Gastroesophageal sphincter (tissue), 4 donors: ENCODE measurements at places on chromosomes 12 and 14. TPM values are rescaled to one million over a fixed set of nuclear protein-coding genes. Genes with fewer than 3 reads are reported as not detected.

DNA sequence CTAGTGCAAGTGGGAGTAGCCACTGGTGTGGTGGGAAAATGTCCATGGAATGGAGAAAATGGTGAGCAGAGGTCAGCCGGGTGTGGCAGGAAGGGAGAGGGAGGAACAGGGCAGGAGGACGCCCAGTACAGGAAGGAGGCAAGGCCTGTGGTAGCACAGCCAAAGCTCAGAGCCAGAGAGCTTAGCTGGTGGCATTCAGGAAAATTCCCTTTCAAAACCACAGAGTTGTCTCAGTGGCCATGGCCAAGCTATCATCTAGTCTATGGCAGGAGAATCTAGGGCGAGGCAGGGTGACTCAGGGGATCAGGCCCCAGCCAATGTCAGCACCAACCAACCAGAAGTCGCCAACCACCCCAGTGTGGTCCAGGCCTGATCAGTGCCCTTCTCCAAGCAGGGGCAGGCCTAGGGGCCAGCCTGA is 67.7 kb upstream of the DDX11 start:
- ATAC-seq = no peak

DNA sequence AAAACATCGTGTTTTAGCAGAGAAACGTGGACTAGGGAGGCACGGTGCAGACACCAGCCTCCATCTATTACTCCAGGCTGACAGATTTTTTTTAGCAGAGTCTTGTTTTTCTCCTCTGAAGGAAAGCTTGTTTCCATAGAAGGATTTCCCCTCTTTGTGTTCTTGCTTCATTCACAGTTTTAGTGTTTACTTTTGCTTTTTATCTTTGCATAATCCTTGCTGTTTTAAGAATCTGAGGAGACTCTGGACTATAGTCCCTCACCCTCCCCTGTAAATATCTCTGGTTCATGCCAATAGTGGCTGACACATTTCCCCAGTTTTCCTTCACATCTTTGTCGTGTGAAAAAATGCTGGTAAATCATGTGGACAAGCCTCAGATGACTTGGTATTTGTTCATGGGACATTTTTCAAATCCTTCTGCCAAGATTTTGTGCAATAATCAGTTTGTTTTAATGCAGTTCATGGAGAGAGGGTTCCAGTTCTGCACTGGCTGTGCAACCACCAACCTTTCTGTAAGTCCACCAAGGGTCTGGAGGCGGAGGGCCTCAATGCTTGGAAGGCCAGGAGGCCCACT is 39.9 kb upstream of the TMCC3 start:
- ATAC-seq = peak; percentile 81

DNA sequence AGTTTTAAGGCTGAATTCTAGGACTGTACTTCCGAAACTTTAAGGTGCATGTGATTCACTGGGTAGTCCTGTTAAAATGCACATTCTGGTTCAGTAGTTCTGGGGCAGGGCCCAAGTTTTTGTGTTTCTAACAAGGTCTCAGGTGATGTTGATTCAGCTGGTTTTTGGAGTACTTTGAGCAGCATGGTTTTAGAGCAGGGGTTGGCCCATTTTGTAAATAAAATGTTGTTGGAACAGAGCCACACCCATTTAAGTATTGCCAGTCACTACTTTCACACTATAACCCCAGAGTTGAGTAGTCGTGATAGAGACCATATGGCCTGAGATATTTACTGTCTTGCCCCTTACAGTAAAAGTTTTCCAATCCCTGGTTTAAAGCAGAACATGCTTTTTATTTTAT is 111.3 kb downstream of the SYNE2 start:
- ATAC-seq = no peak

GRCh38 chr12:1977588-1977987 is 26.7 kb downstream of the DCP1B start:
- ATAC-seq = no peak

DNA sequence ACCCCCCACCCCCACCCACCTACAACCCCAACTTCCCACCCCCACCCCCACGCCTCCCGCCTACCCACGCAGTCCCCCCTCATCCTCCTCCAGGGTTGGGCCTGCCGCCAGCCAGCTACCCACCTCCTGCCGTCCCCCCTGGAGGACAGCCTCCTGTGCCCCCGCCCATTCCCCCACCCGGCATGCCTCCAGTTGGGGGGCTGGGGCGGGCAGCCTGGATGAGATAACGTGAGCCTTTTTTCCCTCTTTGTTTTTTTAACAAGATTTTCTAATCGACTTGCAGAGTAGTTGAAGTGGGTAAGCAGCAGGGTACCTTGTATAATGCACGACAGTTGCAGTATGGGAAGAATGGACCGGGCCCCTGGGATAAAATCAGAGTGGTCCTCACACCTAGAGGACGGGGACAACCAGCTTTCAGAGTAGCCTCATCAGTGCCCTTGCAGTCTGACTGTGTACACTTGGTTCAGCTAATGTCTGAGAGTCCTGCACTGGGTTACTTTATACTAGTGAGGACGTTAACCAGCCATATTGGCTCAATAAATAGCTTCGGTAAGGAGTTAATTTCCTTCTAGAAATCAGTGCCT is 29.4 kb downstream of the CCNK start:
- no peak for ATAC-seq

GRCh38 chr12:12461923-12462315 is 100.7 kb downstream of the DUSP16 start:
- no peak for ATAC-seq

- no peak for ATAC-seq
These were observed 97.4 kb downstream of the PRKCH start for GRCh38 chr14:61418746-61419145.

DNA sequence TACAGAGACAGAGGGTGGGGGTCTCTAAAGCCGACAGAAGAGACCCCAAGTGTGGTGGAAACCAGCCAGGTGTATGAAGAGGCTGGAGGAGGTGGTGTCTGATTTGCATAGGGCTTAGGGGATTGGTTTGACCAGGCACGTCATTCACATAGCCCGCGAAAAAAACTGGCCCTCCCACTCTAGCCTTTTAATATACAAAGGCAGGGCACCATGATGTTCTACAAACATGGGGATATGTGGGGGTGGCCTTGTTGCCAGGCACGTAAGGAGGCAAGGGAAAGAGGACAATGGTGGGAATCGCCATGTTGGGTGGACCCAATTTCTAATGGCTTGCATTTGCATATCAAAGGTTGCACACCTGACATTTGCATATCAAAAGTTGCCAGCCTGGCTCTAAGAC is 13.2 kb downstream of the LALBA start:
- no peak for ATAC-seq

SELPLG gene
- total RNA-seq = 12.4 TPM

UBR7 gene
- 23.4 TPM for total RNA-seq

GYS2 gene
- not detected for total RNA-seq

ZNF10 gene
- total RNA-seq = 1.8 TPM

GON7 gene
- total RNA-seq = 10.5 TPM
